Activated CD4-positive, alpha-beta T cell treated with anti-CD3 and anti-CD28 coated beads, Interleukin-2, amount 50 U/mL, for 24 hours (primary cell): ENCODE measurements at places on chromosomes 1 and 21.

- DNase-seq = no peak
Measured at GRCh38 chr1:202073206-202073605, 49.5 kb upstream of the GPR37L1 start.

- DNase-seq = no peak
Measured at GRCh38 chr1:95806171-95806570, 572.2 kb downstream of the RWDD3 start.

DNA sequence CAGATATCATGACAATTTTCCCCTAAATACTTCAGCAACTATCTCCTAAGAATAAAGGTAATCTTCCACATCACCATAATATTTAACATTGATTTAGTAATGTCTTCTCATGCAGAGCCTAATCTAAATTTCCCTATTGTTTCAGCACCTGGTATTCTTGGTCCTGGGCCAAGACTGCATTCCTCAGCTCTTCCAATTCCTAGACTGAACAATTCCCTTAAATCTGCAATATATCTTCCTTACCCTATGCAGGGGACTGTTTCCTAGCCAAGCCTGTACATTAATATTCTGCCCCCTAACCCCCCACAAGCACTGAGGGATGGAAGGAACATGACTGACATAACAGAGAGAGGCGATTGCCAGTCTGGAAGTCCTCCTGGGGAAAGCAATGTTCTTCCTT, 28.7 kb upstream of the DISP1 start:
- DNase-seq = no peak

GRCh38 chr21:35428937-35429336, 379.8 kb upstream of the RUNX1 start:
- DNase-seq = no peak

GRCh38 chr1:67020765-67021164, 33.2 kb downstream of the SLC35D1 start:
- no peak for DNase-seq

- no peak for DNase-seq
Measured at GRCh38 chr1:244451539-244451950, at the start of gene ADSS2. TSS of gene ADSS2 (minus strand) at chr1:244451909. CDS start at chr1:244451817, 92 bp downstream.

DNA sequence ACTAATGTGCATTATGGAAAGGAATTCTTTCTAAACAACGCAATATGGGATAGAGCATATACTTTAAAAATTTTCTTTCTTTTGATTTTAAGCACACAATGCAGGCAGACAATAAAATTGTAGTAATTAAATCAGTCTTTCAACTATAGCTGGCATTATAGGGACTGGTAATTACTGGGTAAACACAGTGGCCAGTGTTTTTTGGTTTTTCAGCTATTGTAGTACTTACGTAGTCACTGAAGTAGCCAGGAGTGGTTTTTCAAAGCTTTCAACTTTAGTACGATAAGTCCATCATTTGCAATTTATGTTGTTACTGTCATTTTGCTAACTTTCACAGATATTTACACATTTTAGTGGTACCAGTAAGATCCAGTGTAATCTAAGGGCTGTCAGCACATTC, 50.6 kb downstream of the RAB3GAP2 start:
- no peak for DNase-seq

- DNase-seq = no peak
Measured at GRCh38 chr1:151964510-151964909, 29.1 kb downstream of the S100A10 start.

DNA sequence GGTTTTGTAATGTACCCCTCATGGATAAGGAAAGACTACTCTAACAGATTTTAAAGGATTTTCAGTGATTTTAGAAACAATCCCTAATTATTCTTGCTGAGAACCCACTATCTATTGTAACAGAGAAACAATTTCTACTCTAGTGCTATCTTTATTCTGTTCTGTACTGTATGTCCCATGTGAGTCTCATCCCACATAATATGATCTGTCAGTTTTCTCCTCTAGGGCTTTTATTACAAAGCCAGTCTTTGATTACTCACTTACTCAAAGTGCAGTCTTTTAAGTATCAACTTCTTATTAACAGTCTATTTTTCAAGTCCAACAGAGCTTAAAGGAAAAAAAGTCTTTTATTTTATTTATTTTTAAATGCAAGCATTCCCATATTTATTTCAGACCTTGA, 54.8 kb downstream of the CTH start:
- DNase-seq = no peak

DNA sequence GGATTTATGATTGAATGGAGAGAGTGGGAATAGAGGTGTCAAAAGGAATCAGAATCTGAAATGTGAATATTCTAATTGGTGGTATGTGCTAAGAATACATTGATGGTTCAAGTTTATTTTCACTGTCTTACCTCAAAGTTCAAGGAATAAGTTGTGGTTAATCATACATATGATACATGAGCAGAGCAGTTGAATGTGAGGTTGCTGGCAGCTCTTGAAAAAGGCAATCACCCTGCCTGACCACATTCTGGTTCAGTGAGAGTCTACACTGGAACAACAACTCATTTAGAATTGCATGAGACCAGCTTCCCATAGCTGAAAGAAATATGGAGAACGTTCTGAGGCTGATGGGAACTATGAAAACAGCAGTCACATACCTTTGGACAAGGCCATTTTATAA, 68.3 kb upstream of the ARHGAP29 start:
- DNase-seq = no peak

DNA sequence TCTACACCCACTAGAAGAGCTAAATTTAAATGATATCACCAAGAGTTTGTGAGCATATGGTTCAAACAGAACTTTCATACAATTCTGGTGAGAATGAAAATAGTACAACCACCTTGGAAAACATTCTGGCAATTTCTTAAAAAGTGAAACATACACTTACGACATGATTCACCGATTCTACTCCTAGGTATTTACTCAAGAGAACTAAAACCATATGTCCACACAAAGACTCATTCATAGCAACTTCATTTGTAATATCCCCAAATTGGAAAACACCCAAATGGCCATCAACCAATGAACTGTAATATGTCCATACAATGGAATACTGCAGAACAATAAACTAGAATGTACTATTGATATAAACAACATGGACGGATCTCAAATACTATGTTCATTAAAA, 51.2 kb upstream of the ADAM30 start:
- DNase-seq = no peak

DNA sequence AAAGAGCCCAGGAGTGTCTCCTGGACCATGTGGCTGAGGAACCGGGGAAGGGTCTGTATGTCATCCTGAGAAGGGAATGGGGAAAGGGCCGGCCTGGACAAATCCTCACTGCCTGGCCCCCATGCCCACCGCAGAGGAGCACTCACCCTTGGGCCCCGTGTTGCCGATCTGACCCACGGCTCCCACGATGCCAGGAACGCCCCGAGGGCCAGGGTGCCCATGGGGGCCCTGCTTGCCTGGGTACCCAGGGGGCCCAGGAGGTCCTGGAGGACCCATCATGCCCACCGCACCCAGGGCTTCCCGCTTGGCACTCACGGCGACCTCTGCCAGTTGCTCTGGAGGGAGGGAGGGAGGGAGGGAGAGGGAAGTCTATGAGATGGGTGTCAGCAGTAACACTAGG, 14.6 kb downstream of the COL9A2 start:
- DNase-seq = no peak

DNA sequence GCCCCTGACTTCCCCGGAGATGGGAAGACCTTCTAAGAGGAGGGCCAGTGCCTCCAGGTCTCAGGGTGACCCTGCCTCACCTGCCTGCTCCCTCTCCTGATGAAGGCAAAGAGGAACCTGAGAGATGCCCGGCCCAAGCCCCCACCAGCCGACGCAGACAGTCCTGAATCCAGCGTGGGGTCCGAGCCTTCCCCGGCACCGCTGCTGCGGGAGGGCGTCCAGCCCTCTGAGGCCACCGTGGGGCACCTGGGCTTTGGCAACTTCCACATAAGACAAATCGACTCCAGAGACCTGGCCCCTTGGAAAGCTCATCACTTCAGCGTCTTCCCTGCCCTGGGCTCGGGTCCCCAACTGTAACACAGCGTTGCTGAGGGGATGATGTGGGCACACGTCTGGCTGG, 122.2 kb downstream of the CASZ1 start:
- no peak for DNase-seq
